Thoracic aorta endothelial cell (primary cell): ENCODE measurements at places on chromosomes 11 and 22. TPM values are rescaled to one million over a fixed set of nuclear protein-coding genes. Genes with fewer than 3 reads are reported as not detected.

Gene TRIM3
- 16.1 and 16.6 TPM in 2 replicates for total RNA-seq

Gene MS4A12
- not detected in 2 replicates for total RNA-seq

Gene UCP2
- 0.53 and 2.2 TPM in 2 replicates for total RNA-seq

Gene MMP11
- 4.8 and 5.3 TPM in 2 replicates for total RNA-seq

Gene ZDHHC13
- total RNA-seq: 65.7 and 108 TPM in 2 replicates

Gene TRPM5
- not detected in 2 replicates for total RNA-seq

Gene NXPE2
- total RNA-seq: 0.13 TPM in 1 of 2 replicates, not detected in the other

Gene OR52I2
- not detected in 2 replicates for total RNA-seq

Gene C11orf97
- total RNA-seq: not detected in 2 replicates

Gene PRAME
- not detected in 2 replicates for total RNA-seq
